ENCODE measurements at places on chromosomes 1 and 21.
A peak's percentile ranks its signal among the peaks of the same experiment; 100 is the strongest.

GRCh38 chr1:75727571-75727970 lies 3.1 kb downstream of the ACADM start:
- no peak for DNase-seq

- no peak for DNase-seq
Measured at GRCh38 chr1:214300149-214300780, 19.3 kb downstream of the SMYD2 start.

DNA sequence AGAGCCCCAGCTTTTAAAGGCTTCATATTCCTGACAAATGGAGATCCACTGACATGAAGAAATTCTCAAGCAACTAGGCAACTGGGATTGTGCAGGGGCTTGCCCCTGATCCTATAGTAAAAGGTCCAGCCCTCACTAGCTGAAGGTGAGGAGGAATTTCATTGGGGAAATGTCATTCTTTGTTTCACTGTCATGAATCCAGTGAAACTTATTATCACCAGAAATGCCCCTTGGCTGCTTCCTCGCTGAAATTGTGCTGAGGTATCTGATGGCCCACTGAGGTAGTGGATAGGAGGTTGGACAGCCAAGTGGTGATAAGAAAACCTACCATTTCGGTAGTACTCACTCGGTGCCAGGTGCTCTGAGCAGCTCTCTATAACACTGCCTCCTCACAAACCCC lies 36.2 kb downstream of the CCN1 start:
- no peak for DNase-seq

GRCh38 chr21:43361493-43362296 lies 65.2 kb downstream of the SIK1 start:
- DNase-seq, result peak; percentile 48

DNA sequence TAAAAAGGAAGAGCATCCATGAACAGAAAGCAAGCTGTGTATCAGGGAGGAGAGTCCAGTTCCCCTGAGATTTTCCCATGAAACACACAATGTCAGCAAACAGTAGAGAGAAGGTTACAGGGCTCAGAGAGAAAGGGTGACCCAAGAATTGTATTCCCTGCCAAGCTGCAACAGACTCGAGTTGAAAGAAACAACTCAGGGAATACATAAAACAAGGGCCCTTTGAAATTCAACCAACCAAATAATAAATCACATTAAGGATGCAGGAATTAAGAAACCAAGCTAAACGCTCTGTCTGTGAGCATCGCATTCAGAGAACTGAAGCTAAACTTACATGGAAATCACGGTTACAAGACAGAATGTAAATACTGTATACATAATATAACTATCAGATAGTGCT lies 20.2 kb downstream of the S100A16 start:
- DNase-seq, result no peak

- no peak for DNase-seq
Measured at GRCh38 chr1:101769520-101769919, 227.2 kb downstream of the OLFM3 start.

DNA sequence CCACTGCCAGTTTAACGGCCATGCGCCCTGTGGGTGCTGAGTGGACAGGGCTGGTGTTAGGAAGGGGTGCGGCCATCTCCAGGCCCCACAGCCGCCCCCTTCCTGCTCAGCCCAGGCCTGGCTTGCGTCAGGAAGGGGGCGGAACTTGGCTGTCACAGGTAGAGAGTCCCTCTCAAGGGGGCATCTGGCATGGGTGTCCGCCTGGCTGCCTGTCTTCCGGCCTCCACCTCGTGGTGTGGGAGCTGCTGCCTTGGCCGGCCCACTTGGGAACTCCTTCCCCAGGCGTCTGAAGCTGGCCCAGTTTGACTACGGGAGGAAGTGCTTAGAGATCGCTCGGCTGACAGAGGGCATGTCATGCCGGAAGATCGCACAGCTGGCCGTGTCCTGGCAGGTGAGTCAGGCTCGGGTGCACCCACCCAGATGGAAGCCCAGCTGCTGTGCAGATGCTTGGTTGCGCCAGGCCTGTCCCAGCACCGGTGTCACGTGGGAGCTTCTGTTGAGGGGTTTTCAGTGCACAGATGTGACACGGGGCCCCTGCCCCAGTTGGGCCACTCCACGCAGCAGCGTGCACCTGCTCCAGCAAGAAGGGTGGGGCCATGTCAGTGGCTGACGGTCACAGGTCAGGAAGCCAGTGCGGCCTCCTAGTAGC lies 9.1 kb upstream of the ATAD3B start:
- DNase-seq, result no peak

- DNase-seq, result no peak
Measured at GRCh38 chr1:89211035-89211634, 12.4 kb upstream of the GBP4 start.

- DNase-seq, result no peak
Measured at GRCh38 chr1:247557926-247558674, 9.2 kb downstream of the GCSAML start.

GRCh38 chr1:36352125-36352909 lies 28.9 kb upstream of the EVA1B start:
- no peak for DNase-seq

GRCh38 chr1:18629659-18630510 lies 761 bp upstream of the PAX7 start:
- no peak for DNase-seq

DNA sequence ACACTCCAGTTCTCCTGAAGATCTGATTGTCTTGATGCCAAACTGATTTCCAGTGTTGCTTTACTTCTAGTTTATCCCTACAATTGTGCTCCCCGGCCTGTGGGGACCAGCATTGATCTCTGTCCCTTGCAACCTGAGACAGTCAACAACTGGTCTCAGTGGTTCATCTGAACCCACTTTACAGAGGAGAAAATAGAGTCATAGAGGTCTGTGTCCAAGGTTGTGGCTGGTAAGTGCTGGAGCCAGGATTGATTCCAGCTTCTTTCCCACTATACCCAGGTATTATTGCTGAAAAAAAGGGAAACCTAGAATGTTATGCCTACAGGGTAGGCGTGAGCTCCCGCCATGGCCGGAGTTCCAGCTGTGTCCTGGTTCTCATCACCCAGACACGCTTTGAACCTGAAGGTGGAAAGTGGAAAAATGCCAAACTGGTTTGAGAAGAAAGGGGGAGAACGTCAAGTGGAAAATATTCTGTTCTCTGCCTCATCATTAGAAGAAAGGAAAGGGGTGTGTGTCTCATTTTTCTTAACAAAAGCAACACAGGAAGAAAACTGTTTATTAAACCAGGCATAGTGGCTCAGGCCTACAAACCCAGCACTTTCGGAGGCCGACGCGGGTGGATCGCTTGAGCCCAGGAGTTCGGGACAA lies 60.7 kb upstream of the ITPKB start:
- DNase-seq, result no peak

GRCh38 chr1:150406483-150406882 lies 42.5 kb downstream of the RPRD2 start:
- no peak for DNase-seq

DNA sequence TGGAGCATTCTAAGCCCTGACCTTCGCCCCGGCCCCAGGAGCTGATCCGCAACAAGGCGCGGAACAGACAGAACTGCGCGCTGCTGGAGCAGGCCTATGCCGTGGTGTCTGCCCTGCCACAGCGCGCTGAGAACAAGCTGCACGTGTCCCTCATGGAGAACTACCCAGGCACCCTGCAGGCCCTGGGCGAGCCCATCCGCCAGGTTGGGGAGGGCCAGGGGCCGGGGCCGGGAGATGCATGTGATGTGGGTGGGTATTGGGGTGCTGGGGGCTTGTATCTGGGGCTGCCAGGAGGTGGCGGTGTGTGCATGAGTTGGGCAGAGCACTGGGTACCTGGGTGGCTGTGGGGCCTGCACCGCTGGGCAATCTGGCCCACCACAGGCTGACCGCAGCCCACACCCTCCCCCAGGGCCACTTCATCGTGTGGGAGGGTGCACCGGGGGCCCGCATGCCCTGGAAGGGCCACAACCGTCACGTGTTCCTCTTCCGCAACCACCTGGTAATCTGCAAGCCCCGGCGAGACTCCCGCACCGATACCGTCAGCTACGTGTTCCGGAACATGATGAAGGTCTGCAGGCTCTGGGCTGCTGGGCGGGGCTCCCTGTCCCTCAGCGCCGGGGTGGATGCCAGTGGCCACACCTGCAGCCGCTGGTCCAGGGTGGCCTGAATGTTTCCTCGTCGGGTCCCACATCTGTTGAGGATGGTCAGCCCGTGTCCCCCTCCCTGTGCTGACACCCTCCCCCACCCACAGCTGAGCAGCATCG lies 65.8 kb downstream of the TRIM11 start:
- DNase-seq, result no peak

- no peak for DNase-seq
Measured at GRCh38 chr1:3628445-3628844, 3.6 kb downstream of the TPRG1L start.

- no peak for DNase-seq
Measured at GRCh38 chr1:169044296-169044695, 62.2 kb upstream of the ATP1B1 start.

DNA sequence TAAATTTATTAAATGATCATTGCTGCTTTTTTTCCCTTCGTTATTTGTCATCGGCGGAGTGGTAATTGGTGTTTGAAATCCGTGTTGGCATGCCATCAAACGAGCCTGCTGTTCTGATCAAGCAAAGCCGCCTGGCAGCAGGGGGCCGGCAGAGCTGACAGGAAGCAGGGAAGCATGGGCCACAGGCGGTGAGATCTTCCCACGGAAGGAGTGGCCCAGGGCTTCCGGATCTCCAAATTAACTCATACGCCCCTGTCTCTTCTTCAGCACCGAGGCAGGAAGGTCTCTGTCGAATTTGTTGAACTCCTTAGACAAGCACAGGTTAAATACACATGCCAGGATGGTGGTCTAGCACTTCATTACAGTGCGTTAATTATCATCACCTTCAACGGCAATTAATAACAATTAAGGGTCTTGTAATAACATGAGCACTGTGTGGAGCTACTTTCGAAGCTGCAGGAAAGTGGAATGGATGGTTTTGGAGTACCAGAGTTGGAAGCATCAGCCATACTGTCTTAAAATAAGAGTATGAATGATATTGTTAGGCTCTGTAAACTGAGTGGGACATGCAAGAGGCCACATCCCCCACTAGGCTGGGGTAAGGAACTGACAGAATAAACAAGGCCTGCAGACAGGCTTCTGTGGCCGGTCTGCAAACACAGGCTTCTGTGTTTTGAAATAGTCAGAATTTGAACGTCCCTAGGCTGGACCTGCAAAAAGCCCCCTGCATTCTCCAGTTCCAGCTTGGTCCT lies 199.4 kb upstream of the DAB1 start:
- no peak for DNase-seq

GRCh38 chr1:10553118-10553517 lies 78.4 kb downstream of the PEX14 start:
- DNase-seq, result no peak

DNA sequence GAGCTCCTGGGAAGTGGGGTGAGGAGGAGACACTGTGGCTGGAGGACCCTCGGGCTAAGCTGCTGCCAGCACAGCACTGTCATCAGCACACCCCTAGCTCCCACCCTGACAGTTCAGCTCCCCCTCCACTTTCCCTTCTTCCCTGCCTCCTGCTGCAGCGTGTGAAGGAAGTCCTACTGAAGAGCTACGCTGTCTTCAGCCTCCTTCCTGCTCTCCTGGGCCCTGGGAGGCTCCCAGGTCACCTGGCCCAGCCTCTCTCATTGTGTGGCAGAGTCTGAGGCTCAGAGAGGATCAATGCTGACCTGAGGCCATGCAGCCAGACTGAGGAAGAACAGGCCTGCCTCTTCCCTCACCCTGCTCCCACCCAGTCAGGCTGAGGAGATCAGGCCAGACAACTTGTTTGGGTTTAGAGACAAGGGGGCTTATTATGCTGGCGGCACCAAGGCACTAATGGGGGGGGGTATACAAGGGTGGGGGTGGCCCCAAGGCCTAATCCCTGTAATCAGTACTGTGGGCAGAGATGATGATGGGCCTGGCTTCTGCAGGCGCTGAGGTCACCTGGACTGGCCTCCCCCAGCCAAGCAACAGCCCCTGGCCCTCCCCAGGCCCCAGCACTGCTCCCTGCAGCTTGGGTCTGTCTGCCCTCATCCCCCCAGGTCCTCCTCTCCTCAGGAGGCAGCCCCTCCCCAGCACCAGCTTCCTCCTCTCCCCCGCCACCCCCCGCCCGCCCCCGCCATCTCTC lies 9.1 kb downstream of the NES start:
- DNase-seq, result no peak

- DNase-seq, result peak; percentile 19
Measured at GRCh38 chr1:186418503-186418902, 42.4 kb downstream of the PDC start.

GRCh38 chr1:17826165-17826488 lies 71.0 kb downstream of the ACTL8 start:
- DNase-seq, result peak; percentile 10

GRCh38 chr1:94926126-94926914 lies 590 bp downstream of the CNN3 start:
- DNase-seq, result peak; percentile 54

- DNase-seq, result peak; percentile 52
Measured at GRCh38 chr1:76074321-76075187, at the start of gene ST6GALNAC3. ST6GALNAC3 (plus strand) TSS chr1:76074746.

DNA sequence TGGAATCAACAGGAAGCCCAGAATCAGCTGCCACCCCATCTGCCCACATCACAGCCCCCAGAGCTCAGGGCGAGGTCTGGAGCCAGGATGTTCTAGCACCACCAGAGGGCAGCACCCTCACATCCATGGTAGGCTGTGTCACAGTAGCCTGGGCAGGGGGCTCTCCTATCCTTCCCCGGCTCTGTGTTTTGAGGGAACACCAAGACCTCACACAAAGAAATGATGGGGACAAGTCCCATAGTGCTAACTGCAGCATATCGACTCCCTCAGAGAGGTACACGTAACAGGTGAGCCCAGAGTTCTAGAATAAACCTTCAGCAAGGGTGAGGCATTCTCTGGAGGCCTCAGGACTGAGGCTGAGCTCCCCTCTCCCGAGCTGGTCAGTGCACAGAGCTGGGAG lies 2.3 kb upstream of the KCNC4 start:
- peak; percentile 19 for DNase-seq

DNA sequence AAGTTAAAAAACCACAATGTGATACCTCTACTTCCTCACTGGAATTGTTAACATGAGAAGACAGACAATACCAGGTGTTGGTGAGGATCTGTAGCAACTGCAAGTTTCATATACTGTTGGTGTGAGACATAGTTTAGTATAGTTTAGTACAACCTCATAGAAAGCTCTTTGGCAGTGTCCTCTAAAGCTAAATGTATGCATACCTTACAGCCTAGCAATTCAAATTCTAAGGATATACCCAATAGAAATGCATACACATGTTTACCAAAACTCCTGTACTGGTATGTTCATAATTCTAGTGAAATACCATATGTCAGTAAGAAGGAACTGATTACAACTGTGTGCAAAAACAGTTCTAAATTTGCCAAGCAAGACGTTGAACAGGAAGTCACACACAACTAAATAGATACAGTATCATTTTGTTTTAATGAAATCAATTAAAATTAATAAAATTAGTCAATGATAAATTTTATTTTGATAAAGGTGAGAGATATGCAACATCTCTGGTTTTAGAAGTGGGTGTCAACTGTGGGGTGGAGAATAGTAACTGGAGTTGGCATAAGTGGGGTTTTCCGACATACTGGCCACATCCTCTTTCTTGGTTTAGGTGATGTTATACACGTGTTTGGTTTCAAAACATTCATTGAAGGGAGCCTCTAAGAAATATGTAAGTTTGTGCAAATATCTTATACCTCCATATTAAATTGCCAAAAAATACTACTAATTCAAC lies 450.7 kb downstream of the PTPRC start:
- no peak for DNase-seq

All from fibroblast of gingiva (primary cell).